GM19239 (cell line): ENCODE measurements at places on chromosomes 12 and 14.

- no peak for DNase-seq
Measured at GRCh38 chr12:26696048-26696612, 136.9 kb downstream of the ITPR2 start.

GRCh38 chr12:122999986-123000420, 19.5 kb downstream of the ARL6IP4 start:
- DNase-seq: no peak

DNA sequence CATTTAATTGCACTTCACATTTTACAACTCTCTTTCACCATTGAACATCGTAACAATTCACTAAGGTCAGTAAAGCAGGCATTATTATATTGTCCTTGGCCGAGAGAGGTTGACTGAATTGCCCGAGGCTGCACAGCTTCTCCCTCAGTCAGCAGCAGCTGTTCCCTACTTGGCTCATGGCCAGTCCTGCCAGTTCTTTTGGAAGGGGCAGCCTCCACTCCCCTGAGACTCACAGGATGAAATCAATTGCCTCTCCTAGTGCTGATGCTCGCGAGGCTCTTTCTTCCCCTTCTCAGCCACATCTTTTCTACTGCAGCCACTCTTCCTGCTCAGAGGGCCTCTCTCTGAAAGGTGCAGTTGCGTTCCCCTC, 79.9 kb upstream of the KCNA1 start:
- DNase-seq: no peak

- DNase-seq: no peak
Measured at GRCh38 chr12:117187421-117187820, 2.8 kb downstream of the FBXO21 start.

- no peak for DNase-seq
Measured at GRCh38 chr12:103877288-103877687, 36.3 kb upstream of the NT5DC3 start.

DNA sequence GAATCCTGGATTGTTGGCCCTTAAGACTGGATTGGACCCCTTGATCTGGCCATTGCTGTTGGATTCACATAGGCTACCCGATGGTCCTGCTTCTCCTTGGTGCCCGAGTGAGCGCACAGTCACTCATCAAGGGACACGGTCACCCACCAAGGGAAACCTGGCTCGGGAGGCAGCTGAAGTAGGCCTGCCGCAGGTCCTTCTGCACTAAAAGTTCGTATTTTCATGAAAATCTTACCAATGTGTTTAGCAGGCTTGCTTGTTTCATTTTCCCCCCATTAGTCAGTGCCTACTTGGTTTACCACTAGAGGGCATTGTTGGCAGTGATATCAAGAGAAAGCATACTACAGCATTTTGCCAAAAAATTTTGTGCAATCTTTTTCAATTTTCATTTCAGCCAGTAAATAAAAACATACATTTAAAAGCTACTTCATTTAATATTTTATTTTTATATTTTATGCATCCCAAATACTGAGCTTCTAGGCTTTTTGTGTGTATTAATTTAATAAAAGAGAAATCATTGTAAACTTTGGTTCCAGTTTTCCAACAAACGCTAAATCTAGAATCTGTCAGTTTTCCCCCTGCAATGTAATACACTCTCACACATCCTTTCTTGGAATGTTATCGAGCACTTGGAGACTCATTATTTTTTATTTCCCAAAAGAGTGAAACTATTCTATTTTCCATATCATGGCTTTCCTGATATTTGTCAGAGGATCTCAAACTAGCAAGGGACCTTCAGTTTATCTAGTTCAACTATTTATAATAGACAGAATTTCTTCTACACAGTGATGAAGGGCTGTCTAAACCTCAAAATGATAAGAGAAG, 116.7 kb downstream of the LMNTD1 start:
- DNase-seq: peak; percentile 20

DNA sequence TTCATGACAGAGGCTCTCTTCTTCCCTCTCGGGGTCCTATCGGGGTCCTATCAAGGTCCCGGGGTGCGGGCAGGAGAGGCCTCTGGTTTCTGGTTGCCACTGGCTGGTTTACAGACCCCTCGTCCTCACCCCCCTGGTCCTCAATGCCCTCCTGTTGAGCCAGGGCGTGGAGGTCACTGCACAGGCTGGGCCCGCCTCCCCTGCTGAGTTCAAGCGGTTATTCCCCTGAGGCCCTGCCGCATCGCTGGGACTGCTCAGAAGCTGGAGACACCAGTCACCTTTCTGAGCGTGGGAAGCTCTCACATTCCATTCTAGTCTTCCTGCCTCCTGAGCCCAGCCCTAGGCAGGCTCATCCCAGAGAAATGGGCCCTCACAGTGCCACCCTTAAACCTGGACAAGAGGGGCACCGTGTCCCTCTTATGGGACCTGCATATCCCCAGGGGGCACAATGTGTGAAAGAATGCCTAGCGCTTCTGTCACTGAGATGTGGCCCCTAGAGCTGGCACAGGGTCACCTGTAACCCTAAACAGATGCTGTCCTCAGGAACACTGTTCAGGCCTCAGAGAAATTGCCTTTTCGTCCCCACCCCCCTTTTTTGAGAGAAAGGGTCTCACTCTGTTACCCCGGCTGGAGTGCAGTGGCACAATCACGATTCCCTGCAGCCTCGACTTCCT, 177.7 kb upstream of the RGS6 start:
- no peak for DNase-seq
